ENCODE measurements at places on chromosomes 1 and 21.

DNA sequence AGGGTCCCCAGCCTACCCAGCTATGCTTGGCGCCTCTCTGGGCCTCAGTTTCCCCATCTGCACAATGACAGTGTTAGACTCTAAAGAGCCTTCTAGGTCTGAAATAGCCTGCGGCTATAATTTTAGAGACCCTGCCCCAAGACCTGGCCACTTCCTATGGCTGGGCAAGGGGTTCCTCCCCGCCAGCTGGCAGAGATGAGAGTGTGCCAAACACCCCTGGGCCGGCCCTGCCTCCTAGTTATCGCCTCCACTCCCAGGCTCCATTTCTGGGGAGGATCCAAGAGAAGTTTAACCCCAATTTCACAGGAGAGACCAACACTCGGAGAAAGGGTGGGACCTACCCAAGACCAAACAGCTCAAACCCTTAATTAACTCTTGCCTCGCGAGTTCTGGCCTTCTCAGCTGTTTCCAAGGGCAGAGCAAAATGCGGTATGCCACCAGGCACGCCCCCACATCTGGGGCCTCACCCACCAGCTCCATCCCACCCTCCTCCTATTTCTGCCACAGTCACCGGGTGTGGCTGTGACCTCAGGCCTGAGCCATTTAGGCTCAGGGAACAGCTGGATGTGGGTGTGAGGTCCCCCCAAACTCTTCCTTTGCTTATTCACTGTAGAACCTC, 35.7 kb downstream of the TTC39A start:
- DNase-seq = no peak

GRCh38 chr1:193831465-193831864, 645.1 kb upstream of the B3GALT2 start:
- no peak for DNase-seq

GRCh38 chr21:41966041-41966833, 12.4 kb upstream of the C2CD2 start:
- DNase-seq = no peak

- peak; percentile 89 for DNase-seq
These were observed 4.9 kb downstream of the SH3BGRL3 start for GRCh38 chr1:26284597-26285347.

DNA sequence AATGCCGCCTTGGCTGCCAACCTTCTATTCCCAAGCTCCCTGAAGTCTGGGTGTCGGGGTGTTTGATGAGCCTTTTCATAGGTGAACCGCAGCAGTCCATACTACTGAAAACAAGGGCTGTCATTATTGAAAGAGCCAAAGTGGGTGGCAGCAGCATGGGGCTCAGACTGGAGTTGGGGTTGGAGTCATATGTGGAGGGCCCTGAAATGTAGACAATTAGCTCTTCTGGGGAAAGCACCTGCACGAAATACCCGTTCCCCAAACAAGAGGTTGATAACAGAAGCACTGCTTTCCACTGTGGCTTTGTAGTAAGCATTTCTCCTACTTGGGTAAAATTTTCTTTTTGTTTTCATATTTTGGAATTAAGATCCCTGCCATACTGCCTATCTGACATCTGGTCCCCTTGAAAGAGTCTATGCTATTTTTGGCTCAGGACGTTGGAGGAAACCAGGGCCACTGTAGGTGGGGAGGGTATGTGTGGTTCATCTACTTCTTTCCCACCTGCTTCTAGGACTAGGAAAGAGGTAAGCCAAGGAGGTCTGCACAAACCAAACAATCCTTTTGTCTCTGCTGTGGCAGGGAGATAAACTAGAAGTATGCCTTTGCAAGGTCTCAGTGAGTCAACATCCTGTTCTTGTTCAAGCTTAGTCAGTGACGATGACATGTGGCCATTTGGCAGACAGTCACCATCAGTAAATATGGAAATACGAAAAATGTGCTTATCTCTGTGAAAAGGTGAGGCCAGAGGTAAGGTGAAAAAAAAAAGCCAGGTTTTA, 197.0 kb upstream of the UBE2U start:
- no peak for DNase-seq

DNA sequence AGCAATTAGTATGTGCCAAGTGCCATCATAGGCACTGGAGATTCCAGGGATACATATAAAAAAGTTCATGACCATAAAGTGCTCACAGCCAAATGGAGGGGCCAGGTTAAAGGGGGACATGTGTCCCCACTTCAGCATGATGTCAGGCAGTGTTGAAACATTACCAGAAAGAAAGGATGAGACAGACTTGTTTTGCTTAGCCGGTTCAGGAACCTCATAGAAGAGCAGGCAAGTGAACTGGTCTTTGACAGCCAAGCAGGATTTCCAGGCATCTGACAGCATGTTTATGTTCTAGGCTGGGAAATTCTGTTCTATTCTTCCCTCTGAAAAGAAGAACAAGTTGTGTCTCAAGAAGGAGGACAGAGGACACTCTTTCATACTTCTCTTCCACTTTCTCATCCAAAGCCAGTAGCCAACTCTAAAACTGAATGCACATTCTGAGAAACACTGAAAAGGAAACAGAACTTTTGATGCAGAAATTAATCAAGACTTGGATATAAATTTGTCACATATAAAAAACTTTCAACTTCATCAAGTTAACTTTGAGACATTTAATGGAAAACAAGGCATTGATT, 39.7 kb downstream of the GLUL start:
- no peak for DNase-seq

DNA sequence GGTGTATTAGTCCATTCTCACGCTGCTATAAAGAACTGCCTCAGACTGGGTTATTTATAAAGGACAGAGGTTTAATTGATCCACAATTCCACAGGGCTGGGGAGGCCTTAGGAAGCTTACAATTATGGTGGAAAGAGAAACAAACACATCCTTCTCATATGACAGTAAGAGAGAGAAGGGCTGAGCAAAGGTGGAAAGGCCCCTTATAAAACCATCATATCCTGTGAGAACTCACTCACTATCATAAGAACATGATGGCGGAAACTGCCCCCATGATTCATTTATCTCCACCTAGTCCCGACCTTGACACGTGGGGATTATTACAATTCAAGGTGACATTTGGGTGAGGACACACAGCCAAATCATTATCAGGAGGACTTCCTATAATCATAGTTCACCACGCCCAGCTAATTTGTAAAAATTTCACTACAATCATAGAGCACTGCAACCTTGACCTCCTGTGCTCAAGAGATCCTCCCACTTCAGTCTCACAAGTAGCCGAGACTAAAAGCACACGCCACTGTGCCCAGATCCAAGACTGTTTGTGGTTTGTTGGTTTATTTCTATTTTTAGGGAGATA, 164.9 kb downstream of the RERE start:
- DNase-seq = no peak

DNA sequence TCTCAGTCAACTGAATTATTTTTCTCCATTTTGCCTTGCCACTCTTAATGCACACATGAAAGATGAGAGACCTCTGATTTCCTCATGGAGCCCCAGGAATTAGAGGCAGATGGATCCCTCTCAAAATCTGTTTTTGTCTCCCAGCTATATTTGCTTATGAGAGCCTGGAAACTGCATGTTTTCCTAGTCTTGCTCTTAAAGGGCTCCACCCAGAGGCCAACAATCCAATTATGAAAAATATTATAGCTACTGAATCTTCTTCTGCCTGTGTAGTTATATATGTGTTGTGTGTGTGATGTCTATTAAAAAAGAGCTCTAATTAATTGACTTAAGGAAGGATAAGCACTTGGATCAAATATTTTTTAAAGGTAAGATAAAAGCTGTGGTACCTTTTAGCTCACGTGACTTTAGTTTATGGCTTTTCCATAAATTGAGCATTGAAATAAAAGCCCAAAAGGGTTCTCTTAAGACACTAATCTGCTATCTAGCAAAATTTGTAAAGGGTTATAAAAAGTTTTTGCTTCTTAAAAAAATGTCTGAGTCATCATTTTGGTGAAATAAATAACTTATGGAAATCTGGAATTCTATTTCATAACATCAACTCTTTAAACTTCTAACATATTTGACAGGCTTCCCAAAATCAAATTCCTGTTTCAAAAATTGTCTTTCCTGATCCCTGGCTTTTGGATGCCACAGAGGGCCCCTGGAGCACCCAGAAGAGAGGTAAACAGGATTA, 31.2 kb upstream of the TSPEAR start:
- DNase-seq = no peak

DNA sequence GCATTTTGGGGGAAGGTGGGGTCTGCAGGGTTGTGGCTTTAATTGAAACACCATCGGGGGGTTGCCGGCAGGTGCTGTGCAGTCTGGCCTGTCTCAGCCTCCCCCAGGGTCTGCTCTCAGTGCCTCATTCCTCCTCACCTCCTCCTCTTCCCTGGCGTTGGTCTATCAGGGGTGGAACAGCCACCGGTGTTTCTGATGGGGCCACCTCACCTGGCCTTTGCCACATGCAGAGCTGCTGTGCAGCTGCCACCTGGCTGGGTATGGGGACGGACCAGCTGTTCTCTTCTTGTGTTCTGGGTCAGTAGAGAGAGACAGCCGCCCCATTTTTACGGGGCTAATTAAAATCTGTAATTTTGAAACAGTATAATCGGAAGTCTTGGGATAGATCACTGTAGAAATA, 53.9 kb downstream of the SPSB1 start:
- no peak for DNase-seq

- DNase-seq = no peak
These were observed 49.7 kb upstream of the SLC2A1 start for GRCh38 chr1:43008115-43009060.

- no peak for DNase-seq
These were observed 553.0 kb downstream of the SMYD3 start for GRCh38 chr1:245953876-245954660.

DNA sequence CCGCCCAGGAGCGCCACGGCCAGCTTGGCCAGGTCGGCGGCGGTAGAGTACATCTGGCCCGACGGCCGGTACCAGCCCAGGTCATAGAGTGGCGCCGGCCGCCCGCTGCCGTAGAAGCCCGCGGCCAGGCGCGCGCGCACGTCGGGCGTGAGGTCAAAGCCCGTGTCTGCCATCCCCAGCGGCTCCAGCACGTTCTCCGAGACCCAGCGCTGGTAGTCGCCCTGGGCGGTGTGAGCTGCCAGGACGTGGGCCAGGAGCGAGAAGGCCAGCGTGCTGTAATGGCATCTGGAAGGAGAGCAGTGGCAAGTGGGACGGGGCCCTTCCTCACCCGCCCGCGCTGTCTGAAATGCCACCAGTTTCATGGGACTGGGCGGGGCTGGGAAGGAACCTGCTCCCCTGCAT, 18.9 kb downstream of the LACTBL1 start:
- no peak for DNase-seq

GRCh38 chr21:14617871-14618270, 71.8 kb upstream of the SAMSN1 start:
- DNase-seq = no peak

- DNase-seq = no peak
These were observed 36.2 kb upstream of the EPHA8 start for GRCh38 chr1:22527122-22527521.

GRCh38 chr1:29379443-29380073, 143.2 kb downstream of the PTPRU start:
- DNase-seq = no peak

DNA sequence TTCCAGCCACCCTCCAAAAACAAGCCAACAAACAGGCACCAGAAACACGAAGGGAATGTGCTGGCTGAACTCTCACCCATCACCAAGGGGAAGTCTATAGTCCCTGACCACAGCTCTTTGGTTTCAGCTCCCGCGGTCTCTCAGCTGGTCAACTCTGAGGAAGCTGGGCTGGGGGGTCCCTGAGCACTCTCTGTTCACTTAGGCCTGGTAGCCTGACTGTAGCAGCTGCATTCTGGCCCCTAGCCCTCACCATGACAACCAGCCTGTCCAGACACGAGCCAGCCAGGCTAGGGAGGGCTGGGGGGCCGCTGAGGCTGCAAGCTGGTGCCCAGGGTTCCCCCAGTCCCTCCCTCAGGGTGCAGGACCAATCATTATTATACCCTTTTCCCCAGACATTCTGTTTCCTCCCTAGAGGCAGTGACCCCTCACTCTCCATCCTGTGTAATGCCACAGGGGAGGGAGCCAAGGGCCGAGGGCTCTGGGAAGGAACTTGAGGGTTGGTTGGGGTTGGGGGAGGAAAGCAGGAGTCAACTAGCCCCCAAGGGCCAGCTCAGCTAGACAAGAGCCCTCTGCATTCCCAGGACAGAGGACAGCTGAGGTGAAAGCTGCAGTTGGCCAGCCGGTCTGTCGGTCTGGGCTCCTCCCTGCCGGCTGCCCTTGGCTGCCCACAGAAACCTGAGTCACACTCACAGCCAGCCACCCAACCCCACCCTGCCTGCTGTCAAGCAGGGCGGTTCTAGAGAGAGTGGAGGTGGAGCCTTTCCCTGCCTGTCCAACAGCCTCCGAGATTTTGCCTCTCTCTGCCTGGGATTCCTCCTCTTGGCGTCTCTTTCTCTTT, 1.2 kb upstream of the TRAPPC3 start:
- no peak for DNase-seq

DNA sequence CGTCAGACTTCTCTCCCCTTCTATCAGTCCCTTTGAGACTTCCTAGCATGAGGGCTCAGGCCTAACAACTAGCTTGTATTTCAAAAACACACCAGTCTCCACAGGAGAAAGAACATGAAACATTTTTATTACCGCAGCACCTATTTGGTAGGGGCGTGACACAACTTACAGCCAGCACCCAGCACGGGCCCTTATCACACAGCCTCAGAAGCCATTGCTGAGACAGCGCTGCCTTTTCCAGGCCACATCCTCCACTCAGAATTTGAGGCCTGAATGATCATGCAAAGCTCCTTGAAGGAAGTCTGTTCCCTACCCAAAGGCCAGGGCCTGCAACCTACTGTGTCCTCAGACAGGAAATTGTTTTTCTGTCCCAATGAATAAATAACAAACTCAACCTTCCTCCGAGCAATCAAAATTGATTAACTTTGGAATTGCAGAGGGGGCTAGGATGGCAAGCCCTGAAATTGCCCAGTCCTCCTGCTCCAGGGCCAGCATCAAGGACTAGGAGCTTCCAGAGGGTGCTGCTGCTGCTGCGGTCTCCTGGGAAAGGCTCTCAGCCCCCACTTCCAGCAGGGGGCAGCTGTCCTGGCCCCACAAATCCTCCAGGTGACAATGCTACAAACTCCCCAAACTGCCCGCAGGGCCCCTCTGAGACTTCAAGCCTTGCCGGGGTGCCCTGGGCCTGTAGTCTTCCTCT, 94.3 kb upstream of the GALNT2 start:
- DNase-seq = no peak

GRCh38 chr1:119679223-119679622, 31.2 kb upstream of the ZNF697 start:
- DNase-seq = no peak

DNA sequence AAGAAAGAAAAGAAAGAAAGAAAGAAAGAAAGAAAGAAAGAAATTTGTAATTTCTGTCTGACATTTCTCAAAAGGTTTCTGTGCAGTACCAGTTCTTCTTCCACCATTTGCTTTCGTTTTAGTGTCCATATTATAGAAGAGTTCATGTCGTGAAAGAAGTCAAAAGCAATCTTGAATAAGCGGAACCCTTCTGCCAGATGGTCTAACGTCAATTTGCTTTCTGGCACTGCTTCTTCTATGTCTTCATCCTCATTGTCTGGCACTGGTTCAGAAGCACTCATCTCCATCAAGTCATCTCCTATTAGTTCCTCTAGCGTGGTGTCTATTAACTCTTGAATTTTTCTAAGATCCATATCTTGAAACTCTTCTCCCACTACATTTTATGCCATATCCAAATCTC, 170.0 kb upstream of the KCTD3 start:
- DNase-seq = no peak

- DNase-seq = no peak
These were observed 55.3 kb downstream of the SETD4 start for GRCh38 chr21:36005018-36005417.

- DNase-seq = no peak
These were observed 8.3 kb upstream of the RIPK4 start for GRCh38 chr21:41775149-41775472.
